Osteocyte (in vitro differentiated cells): ENCODE measurements at places on chromosomes 6 and 20. TPM values are rescaled to one million over a fixed set of nuclear protein-coding genes. Genes with fewer than 3 reads are reported as not detected.
A peak's percentile ranks its signal among the peaks of the same experiment; 100 is the strongest.

The PNLDC1 gene
- total RNA-seq: not detected in 2 replicates

- H3K4me1 ChIP-seq: no peaks in the 10 kb centered on the region
- no peaks in the 10 kb centered on the region for H3K36me3 ChIP-seq
- peaks cover 57% of the 10 kb centered on the region for H3K27me3 ChIP-seq
- no peak overlapping the region for H3K27ac ChIP-seq
- no peak overlapping the region for H3K4me3 ChIP-seq
Measured at GRCh38 chr6:106702046-106702445, 72.7 kb downstream of the QRSL1 start.

DNA sequence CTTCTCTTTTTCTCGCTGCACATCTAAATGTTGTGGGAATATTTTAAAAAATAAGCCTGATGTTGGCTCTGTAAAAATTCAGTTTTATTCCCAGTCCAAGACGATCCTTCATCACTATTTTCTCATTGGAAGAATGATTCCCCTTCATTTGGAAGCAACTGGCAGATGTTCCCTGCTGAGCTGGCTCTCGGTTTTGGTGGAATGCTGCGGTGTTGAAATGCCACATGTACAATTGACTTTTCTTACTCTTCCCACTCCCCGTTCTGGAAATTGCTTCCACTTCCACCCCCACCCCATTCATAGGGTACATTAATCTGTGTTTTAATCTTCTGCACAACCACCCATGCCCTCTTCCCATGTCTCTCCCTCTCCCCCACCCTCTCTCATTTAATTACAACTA lies 496.3 kb upstream of the MAP3K7 start:
- no peaks in the 10 kb centered on the region for H3K27me3 ChIP-seq
- no peaks in the 10 kb centered on the region for H3K36me3 ChIP-seq
- DNase-seq: no peak
- H3K27ac ChIP-seq: peak overlapping the region; percentile 77
- no peak overlapping the region for H3K4me3 ChIP-seq
- peaks cover 48% of the 10 kb centered on the region for H3K4me1 ChIP-seq

- no peak overlapping the region for H3K4me3 ChIP-seq
- H3K36me3 ChIP-seq: no peaks in the 10 kb centered on the region
- H3K27ac ChIP-seq: no peak overlapping the region
- H3K27me3 ChIP-seq: no peaks in the 10 kb centered on the region
- no peak for DNase-seq
Measured at GRCh38 chr6:107655245-107655644, 165.3 kb downstream of the SOBP start.

DNA sequence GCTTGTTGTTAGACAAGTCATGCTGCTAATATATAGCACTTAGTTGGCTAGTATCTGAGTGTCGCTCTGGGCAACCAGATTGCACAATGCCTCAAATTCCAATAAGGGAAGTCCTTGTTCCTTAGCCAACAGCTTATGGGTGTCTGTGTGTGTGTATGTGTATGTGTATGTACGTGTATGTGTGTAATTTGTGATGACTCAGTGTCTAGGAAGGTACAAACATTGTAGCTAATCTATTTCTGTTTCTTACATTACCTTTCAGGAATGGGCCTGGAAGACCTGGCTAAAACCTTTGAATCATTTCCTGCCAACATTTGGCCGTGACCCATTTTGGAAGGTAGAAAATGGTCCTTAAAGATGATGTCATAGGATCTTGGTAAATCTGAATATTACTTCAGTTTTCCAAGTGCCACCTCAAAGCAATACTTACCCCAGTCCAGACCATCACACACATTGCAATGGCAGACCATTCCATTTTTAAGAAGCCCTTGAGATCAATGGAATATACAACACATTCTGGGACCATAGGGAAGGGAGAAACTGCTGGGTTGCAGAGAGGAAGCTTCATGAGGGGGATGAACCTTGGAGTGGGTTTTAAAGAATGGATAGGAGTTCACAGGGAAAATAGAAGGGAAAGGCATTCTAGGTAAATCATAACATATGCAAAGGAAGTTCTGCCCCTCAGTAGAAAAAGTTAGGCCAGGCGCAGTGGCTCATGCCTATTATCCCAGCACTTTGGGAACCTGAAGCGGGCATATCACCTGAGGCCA lies 25.1 kb downstream of the NEDD9 start:
- peak overlapping the region; percentile 95 for H3K27ac ChIP-seq
- H3K36me3 ChIP-seq: peaks cover 6% of the 10 kb centered on the region
- DNase-seq: no peak
- H3K4me3 ChIP-seq: no peak overlapping the region

The CCN6 gene
- not detected in 2 replicates for total RNA-seq

GRCh38 chr6:152136449-152136825 lies 329.0 kb downstream of the ESR1 start:
- H3K27ac ChIP-seq: no peak overlapping the region
- no peaks in the 10 kb centered on the region for H3K27me3 ChIP-seq
- no peaks in the 10 kb centered on the region for H3K4me1 ChIP-seq
- H3K4me3 ChIP-seq: no peak overlapping the region

DNA sequence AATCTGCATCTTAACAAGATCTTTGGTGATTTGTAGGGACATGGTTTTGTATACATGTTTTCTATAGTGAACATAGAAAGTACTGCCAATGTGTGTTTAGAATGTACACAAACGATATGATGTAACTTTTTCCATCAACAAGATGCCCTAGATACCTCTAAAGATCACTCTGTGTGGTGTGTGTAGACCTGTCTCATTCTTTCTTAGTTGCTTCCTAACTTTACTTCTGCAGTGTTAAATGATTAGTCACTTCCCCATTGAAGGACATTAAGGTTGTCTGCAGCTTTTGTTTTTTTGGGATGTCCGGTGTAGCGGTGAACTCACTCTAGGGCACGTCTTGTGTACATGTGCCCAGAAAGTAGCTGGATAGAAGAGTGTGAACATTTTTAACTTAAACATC lies 35.9 kb downstream of the CDYL start:
- H3K27me3 ChIP-seq: no peaks in the 10 kb centered on the region
- H3K27ac ChIP-seq: no peak overlapping the region
- no peak overlapping the region for H3K4me3 ChIP-seq
- DNase-seq: no peak
- no peaks in the 10 kb centered on the region for H3K36me3 ChIP-seq
- H3K4me1 ChIP-seq: peaks cover 34% of the 10 kb centered on the region

The GSTA4 gene
- total RNA-seq: 45.3 and 46.4 TPM in 2 replicates

- H3K4me1 ChIP-seq: peaks cover 45% of the 10 kb centered on the region
- DNase-seq: no peak
- no peaks in the 10 kb centered on the region for H3K27me3 ChIP-seq
- no peaks in the 10 kb centered on the region for H3K36me3 ChIP-seq
Measured at GRCh38 chr6:52590152-52590891, 13.5 kb upstream of the TRAM2 start.

DNA sequence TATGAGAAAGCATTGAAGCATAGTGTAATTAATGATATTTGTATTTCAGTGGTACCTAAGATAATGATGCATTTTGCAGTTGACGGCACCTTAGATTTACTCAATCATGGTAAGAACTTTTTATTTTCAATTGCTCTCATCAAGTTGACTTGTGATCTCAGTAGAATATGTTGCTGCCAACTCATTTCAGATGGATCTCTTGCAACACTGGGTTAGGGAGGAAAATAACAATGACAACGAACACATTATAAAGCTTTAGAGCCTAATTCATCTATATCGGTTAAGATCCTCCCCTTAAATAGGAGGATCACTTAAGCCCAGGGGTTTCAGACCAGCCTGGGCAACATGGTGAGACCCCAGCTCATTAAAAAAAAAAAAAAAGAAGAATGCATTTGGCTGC lies 18.0 kb upstream of the TBC1D22B start:
- no peak overlapping the region for H3K4me3 ChIP-seq
- no peak for DNase-seq
- peaks cover 60% of the 10 kb centered on the region for H3K4me1 ChIP-seq
- peak overlapping the region; percentile 98 for H3K27ac ChIP-seq

GRCh38 chr6:88369262-88369661 lies 203.1 kb upstream of the CNR1 start:
- H3K4me1 ChIP-seq: no peaks in the 10 kb centered on the region
- no peaks in the 10 kb centered on the region for H3K36me3 ChIP-seq
- peaks cover 8% of the 10 kb centered on the region for H3K27me3 ChIP-seq
- DNase-seq: no peak
- no peak overlapping the region for H3K4me3 ChIP-seq
- H3K27ac ChIP-seq: no peak overlapping the region
